Stimulated activated CD8-positive, alpha-beta memory T cell treated with anti-CD3 and anti-CD28 coated beads, Interleukin-4, amount 100 ng/mL, for 48 hours (primary cell): ENCODE measurements at places on chromosomes 1 and 21.
A peak's percentile ranks its signal among the peaks of the same experiment; 100 is the strongest.

DNA sequence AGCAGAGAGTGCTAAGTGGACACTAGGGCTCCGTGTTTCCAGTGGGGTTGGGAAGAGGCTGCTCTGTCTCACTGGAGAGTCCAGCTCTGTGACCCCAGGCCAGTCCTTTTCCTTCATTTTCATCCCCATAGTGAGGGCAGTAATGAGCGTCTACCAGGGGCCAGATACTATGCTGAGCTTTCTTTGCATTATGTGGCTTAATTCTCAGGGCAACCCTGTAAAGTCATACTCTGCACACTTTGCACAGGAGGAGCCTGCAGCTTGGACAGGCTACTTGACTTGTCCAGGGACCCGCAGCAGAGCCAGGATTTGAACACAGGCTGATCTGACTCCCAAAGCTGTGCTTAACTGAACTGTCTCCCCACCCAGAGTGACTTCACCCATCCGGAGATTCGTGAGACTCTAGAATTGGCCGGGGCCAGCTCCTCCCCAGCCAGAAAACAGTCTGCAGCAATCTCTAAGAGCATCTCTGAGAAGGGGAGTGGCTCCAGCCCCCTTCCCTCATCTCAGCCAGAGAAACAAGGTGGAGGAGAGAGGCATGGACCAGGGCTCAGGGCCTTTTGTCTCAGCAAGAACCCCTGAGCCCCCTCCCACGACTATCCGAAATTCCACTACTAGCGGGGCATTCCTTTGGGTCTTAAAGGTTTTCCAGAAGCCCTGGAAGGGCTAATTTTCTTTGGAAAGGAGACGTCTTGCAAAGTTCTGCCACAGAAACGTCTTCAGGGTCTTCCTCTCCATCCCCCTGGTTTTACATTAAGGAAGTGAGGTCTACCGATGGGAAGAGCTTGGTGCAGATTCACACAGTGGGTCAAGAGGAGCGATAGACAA lies 866 bp upstream of the FNDC5 start:
- no peak for DNase-seq

- DNase-seq, result no peak
These were observed 135.8 kb downstream of the EDEM3 start for GRCh38 chr1:184618851-184619250.

DNA sequence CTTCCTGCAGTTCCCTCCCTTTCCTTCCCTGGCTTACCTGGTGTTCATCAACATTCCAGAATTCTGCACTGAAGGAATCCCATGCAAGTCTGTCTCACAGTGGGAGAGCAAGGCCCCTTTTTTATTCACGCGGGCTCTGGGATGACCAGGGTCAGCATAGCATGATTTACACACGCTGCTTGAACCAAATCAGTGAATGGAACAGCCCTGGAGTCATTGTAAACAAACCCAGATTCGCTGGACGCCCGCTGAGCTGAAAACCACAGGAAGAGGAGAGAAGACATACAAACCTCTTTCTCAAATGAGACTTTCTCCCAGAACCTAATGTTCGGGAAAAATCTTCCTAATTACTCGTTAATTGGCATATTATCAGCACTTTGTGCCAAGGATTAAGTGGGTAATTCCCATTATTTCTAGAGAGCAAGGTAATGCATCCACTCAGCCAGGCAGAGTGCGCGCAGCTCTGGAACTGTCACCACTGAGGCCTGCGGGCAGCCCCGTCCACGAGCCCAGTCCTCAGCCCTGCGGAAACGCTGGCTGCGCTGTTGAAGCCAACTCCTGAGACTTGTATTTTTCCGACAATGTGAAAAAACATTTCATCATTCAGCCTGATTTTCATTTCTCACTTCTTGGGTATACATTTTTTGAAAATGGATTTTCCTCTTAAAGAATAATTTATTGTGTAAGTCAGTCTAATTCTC lies 140.0 kb downstream of the ETS2 start:
- DNase-seq, result no peak

DNA sequence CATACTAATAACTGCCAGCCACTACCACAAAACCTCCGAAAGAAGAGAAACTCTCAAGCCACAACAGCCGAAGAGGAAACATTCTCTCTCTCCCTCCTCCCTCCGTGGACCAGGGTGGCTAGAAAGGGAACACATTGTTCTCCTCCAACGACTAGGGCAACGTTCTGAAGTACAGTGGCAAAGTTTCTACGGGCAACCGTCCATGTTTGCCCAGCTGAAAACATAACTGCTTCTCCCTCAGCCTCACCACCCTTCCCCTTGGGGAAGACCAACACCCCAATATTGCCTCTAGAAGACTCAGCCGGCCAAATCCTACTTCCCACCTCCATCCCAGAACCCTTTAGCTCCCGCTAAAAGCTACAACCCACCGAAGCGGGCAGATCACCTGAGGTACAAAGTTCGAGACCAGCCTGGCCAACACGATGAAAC lies 2.0 kb downstream of the GLUL start:
- no peak for DNase-seq

DNA sequence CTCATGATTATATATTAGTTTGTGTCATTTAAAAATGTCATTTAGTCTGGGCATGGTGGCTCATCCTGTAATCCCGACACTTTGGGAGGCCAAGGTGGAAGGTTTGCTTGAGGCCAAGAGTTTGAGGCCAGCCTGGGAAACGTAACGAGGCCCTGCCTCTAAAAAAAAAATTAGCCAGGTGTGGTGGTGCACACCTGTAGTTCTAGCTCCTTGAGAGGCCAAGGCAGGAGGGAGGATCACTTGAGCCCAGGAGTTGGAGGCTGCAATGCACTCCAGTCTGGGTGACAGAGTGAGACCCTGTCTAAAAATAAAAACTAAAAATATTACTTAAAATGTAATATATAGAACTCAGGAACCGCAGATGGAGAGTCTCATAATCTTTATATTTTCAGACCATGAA lies 34.6 kb downstream of the RUNX3 start:
- no peak for DNase-seq

DNA sequence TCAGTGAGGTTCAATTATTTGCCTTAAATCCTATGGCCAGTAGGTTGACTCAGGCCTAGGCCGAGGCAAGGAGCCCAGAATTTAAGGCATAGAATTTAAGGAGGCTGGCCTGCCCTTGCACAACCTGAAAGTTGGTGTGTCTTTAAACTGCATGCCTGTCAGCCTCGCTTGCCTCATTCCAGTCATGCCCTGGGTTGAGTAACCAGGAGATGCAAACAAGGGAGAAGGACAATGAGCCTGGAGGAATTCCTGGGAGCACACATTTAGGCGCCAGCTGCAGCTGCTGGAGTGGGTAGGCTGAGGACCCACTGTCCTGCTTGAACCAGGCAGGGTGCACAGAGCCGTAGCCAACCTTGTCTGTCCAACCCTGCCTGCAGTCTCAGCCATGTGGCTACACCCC lies 11.7 kb downstream of the CD2 start:
- peak; percentile 51 for DNase-seq

DNA sequence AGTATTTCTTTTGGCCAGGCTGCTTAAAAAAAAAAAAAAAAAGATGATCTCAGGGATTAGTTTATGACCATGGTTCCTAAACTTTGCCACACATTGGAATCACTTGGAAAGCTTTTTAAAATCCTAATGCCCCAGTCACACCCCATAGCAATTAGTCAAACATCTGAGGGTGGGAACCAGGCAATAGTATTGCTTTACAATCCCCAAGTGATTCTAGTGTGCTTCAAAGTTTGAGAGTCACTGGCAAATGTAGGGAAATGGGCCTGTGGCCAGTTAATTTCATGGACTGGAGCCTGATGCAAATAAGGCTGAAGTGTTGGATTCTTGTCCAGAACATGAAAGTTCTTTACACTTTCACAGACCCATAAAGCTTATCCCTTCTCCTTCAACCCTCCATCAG lies 374.6 kb upstream of the ESRRG start:
- no peak for DNase-seq

DNA sequence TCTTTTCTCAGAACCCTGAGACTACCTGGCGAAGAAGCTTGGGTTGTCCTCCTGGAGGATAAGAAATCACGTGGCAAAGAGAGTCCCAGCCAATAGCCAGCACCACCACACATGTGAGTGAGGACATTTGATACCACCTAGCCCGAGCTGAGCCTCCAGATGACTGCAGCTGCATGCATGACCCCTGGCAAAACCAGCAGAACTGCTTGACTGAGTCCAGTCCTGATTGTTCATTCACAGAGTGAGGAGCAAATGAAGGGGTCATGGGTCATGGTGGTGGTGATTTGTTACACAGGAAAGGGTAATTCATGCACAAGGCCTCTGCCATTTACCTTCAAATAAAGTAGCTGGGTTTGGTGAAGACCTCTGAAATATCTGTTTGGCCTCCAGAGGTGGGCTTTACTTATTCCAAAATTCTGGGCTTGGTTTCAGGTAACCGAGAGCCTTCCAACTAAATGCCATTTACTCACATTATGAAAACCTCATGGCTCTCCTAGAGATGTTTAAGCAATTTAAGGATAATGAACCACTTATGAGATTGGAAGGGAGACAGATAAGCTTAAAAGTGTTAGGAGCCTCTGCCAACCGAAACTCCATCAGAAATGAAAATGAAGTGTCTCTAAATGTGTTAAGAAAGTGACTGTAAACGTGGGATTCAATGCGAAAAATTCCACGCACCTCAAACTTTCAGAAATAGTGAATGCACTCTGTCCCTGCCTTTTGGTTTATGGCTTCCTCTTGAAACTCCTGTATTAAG lies 163.3 kb downstream of the SLC35F3 start:
- DNase-seq, result no peak

DNA sequence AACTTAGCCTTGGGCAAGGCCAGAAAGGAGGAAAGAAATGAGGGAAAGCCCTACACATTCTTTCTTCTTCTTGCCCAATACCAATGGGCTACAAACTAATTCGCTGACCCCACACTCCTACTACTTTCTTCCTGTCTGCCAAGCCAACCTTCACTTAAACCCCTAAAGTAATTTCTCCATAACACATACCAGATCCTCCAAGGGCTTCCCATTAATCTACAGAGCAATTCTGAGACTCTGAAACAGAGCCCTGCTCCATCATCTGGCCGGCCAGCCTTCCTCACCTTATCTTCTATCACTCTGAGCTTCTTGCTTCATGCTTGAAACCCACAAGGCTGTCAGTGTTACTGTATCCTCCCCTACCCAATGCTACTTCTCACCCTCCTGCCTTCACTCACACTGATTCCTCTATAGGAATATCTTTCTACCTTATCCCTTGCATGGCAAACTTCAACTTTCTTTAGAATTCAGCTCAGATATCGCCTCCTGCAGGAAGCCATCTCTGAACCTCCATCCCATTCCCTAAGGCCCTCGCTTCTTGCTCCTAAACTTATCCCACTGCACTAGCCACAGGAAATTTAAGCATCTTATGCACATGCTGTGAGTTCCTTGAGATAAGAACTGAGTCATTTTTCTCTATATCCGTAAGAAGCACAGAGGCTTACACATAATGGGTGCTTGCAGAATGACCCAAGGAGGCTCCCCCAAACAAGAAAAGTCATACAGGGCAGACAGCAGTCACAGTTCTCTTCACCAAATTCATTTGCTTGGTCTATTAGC lies 81.9 kb downstream of the JAK1 start:
- DNase-seq, result no peak

- DNase-seq, result no peak
These were observed 243.2 kb downstream of the ATG4C start for GRCh38 chr1:63027176-63027575.

GRCh38 chr1:24878775-24879742 lies 51.0 kb downstream of the RUNX3 start:
- DNase-seq, result peak; percentile 17

DNA sequence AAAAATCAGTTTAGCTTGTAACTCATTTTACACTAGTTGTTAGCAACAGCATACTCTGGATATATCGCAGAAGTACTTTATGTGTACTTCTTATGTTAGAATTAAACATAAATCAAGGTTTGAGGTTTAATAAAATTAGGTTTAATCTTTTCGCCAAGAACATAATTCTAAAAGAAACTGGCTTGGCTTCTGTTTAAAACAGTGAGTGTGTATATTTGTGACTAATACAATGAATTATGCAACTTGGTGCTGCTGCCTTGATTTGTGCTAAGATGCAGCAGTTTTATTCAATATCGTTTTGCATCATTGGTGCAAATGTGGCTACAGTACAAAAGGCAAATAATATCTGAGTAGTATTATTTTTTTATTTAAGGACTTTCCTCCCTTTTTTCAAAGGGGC lies 44.8 kb downstream of the USP25 start:
- no peak for DNase-seq

GRCh38 chr1:68495968-68496679 lies 758 bp downstream of the DEPDC1 start:
- no peak for DNase-seq

DNA sequence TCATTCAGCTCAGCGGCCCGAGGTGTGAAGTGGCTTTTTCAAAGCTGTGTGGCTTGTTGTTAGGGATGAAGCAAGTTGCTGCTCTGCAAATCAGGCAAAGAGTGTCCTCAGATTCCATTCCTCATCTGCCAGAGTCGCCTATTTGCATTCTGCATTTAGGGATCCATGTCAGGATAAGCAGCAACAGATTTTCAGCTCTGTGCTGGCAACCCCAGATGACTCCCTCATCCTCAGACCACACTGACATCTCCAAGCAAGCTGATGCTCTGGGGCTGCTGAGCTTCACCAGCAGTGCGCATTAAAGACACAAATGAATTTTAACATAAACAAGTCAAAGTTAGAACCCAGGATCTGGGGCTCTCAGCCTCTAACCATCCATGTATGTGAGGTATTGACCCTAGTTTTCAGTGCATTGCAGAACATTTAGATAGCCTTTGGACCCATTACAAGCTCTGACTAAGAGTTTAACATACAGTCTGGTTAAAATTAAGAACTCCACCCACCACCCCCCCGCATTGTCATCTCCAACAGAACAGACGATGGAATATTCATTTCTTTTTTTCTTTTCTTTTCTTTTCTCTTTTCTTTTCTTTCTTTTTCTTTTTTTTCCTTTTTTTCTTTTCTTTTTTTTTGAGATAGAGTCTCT lies 10.9 kb downstream of the CFAP107 start:
- DNase-seq, result no peak

- no peak for DNase-seq
These were observed 8.6 kb downstream of the EDEM3 start for GRCh38 chr1:184745929-184746638.

- DNase-seq, result no peak
These were observed 109.8 kb downstream of the USP25 start for GRCh38 chr21:15839601-15840000.

- DNase-seq, result no peak
These were observed 67.9 kb downstream of the KLHDC7A start for GRCh38 chr1:18548643-18549042.

GRCh38 chr1:190858140-190858539 lies 380.5 kb upstream of the BRINP3 start:
- DNase-seq, result no peak
